Natural killer cell treated with Interleukin-12 subunit alpha and Interleukin-12 subunit beta and Interleukin-15 and Interleukin-18, amount 100 ng/mL, for 72 hours (primary cell): ENCODE measurements at places on chromosomes 4 and X. TPM values are rescaled to one million over a fixed set of nuclear protein-coding genes. Genes with fewer than 3 reads are reported as not detected.

The ESX1 gene
- total RNA-seq, result not detected

The C4orf36 gene
- not detected for total RNA-seq

The HSD17B13 gene
- total RNA-seq, result not detected

The GAGE12J gene
- not detected for total RNA-seq

The EFNB1 gene
- 3.4 TPM for total RNA-seq

The RBM47 gene
- 8.5 TPM for total RNA-seq

The AWAT2 gene
- not detected for total RNA-seq

The ADH1A gene
- not detected for total RNA-seq

The GPM6B gene
- not detected for total RNA-seq

The XAGE1B gene
- not detected for total RNA-seq

The OTC gene
- total RNA-seq, result not detected

The ENPEP gene
- total RNA-seq, result 0.05 TPM

The FGD1 gene
- not detected for total RNA-seq

The SLC34A2 gene
- total RNA-seq, result not detected
